ENCODE measurements at places on chromosomes 5 and 9. TPM values are rescaled to one million over a fixed set of nuclear protein-coding genes. Genes with fewer than 3 reads are reported as not detected.
A peak's percentile ranks its signal among the peaks of the same experiment; 100 is the strongest.

The UQCRQ gene
- 78.2 TPM for total RNA-seq

The CHD1 gene
- 42.0 TPM for total RNA-seq

The IRX2 gene
- total RNA-seq, result 11.3 TPM

The ZNG1C gene
- total RNA-seq, result 36.1 TPM

The ADGRD2 gene
- not detected for total RNA-seq

The LCN15 gene
- total RNA-seq, result not detected

The AIF1L gene
- 2.6 TPM for total RNA-seq

The CDC42SE2 gene
- 51.6 TPM for total RNA-seq

The SNCAIP gene
- not detected for total RNA-seq

The LCN9 gene
- total RNA-seq, result not detected

The CCL27 gene
- total RNA-seq, result not detected

The ANAPC2 gene
- total RNA-seq, result 23.2 TPM

The GRXCR2 gene
- not detected for total RNA-seq

The HAND1 gene
- not detected for total RNA-seq

The ANKRD31 gene
- total RNA-seq, result 0.26 TPM

The PCDHB12 gene
- total RNA-seq, result 0.13 TPM

DNA sequence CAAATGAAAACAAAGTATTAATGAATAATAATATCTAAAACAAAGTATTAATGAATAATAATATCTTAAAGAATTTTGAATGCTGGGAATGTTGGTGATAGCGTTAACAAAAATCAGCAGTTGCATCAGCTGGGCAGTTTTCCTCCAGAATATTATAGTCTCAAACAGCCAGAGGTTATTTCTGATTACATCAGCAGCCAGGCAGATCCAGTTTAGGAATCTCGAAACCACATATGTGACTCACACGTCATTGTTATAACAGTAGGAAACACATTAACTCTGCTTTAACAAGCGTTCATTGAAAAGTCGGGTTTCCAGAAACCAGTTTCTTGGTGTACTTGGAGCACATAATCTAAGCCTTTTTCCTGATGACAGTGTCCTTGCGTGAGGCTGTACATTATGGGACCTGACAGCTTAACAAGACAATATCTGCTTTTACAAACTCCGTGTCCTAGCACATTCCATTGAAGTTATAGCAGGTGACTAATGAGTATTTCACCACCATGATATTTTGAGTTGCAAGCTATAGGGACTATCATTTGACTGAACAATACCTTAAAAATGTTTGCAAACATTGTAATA is 559.5 kb upstream of the KLF4 start:
- peak; percentile 96 for DNase-seq

DNA sequence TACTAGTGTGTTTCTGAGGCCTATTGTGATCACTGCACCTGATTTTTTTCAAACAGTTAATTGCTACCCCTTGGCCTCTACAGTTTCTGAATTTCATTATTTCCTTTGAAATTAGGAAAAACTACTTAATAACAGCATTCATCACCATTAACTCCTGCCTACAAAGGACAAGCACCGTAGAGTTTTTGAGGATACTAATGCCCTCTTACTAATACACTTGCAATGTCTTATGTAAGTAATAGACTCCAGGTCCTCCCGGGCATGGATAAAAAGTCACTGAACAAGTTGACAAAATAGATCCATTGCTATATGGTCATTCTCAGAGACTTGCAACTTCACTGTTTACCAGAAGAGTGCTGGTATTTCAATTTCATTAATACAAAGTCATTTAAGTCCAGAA is 1172.5 kb downstream of the CDH12 start:
- peak; percentile 51 for DNase-seq

- no peak for DNase-seq
Measured at GRCh38 chr9:20271096-20271495, 351.2 kb downstream of the MLLT3 start.

GRCh38 chr5:6783787-6784186 is 70.6 kb downstream of the TENT4A start:
- DNase-seq, result no peak

DNA sequence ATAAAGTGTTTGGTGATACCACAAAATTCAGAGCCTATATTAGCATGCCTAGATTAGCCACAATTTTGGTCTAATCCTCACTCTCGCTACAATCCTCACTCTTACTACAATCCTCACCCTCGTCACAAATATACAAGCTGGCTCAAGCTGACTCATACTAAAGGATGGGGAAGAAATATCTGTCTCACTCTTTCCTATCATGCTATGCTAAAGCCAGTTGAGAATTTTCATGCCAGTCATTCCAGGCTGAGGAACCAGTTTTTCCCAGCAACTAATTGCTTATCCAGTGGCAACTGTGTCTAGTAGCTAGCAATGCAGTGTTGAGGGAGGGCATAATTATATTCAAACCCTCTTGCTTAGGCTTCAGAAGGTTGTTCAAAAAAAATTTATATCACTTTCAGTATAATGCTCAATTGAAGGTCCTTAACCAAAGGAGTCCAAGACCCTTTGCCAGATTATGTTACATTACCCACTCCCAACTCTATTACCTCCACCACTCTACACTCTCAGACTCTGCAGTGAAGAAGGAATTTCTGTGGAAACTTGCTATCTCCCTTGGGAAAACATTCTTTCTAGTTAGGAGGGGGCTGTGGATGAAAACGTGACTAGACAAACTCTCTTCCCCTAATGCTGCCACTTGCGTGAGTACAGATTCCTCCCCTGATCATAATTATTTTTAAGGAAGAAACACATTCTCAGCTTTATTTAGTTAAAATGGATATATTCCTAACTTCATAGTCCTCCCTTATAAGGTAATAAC is 810.3 kb upstream of the ACO1 start:
- peak; percentile 79 for DNase-seq

DNA sequence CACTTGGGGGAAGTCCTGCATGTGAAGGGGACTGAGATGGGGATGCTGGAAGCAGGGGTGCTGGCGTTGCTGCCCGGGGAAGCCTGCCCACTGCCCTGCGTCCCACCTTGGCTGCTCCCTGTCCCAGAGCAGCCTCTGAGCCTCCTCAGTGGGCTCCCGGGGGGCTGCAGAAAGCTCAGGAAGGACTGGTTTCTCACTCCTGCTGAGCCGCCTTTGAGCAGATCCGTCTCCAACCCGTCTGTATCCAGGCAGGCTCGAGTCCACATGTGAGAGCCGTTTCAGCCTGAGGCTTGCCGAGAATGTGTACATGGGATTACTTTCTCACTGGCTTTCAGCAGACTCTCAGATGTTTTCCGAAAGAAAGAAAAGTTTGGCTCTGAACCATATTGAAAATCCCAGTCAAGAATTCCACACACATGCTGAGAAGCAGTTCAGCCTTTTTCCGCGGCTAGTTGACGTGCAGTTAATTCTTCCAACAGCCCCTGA is 95.3 kb upstream of the COL5A1 start:
- DNase-seq, result no peak

GRCh38 chr5:153938191-153938842 is 100.4 kb downstream of the FAM114A2 start:
- no peak for DNase-seq

GRCh38 chr9:89853931-89854330 is 249.1 kb downstream of the GADD45G start:
- no peak for DNase-seq

GRCh38 chr5:124936626-124936933 is 190.1 kb upstream of the ZNF608 start:
- no peak for DNase-seq

GRCh38 chr5:74055486-74056106 is 429.6 kb downstream of the ARHGEF28 start:
- DNase-seq, result no peak

GRCh38 chr9:89036891-89037290 is 45.6 kb downstream of the S1PR3 start:
- DNase-seq, result no peak

DNA sequence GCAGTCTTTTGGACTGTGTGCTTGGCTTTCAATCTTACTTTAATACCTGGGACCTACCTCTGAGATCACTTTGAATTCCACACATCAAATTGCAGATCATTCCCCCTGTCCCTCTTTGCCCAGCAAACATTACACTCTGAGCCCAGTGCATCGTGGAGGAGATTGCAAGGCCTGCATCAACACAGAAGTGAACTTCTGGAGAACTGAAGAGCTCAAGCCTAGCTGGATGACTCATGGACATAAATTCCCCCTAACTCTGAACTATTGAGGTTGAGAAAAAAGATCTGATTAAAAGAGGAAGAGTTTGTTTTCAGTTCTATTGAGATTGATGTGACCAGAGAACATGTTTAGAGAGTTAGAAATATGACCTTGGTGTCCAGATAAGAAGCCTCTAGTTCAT is 316.0 kb upstream of the DMAC1 start:
- no peak for DNase-seq

DNA sequence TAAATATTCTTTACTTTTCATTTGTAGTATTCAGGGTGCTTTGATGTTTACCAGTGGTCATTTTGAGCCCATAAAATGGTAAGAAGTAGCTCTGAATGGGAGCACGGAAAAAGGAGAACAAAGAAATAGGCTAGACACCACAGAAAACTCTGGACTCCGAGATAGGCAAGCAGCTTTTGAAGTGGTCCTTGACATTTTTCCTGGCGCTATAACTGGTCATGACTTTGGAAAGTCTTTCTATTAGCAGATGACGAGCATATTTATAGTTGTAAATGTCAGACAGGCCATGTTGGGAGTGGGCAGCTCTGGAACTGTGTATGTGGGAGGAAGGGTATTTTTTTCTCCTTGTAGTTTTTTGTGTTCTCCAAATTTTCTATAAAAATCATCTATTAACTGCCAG is 126.1 kb upstream of the POC5 start:
- no peak for DNase-seq

DNA sequence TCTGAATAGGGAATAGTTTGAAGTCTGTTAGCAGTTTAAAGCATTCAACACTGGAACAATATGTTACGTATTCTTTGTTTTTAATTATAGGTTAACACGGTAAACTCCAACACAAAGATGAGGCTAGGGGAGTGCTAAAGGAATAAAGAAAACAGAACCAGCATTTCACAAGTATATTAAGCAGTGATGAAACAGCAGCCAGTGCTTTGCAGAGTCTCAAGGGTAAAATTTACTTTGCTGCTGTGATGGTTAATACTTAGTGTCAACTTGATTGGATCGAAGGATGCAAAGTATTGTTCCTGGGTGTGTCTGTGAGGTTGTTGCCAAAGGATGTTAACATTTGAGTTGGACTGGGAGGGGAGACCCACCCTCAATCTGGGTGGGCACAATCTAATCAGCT is 30.0 kb upstream of the GSN start:
- no peak for DNase-seq

GRCh38 chr9:89625721-89626687 is 21.2 kb downstream of the GADD45G start:
- no peak for DNase-seq

GRCh38 chr9:27990524-27990923 is 417.2 kb upstream of the C9orf72 start:
- DNase-seq, result no peak

GRCh38 chr5:82156874-82157273 is 121.3 kb downstream of the RPS23 start:
- no peak for DNase-seq

- DNase-seq, result no peak
Measured at GRCh38 chr5:129978270-129978669, 74.0 kb downstream of the CHSY3 start.

DNA sequence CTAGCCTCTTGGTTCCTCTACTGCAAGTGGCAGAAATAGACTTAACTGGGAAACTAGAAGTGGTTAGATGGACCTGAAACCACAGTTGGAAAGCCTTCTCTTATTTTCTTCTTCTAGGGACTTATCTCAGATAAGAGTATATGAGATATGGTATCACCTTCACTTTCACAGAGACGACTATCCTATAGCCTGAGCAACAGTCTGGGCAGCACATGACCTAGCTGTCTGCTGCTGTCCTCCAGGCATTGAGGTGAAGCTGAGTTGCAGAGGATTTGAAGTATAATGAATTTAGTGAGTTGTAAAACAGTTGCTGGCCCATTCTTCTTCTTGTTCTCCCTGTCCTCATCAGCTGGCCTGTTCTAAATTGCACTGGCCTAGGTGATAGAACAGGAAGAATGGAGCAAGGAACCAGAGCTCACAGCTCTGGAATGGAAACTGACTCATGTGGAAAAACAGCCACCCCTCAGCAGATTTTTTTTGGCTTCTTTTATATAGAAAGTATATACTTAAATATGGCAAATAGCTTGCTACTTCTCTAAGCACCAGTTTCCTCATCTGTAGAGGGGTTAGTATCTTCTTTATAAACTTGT is 27.8 kb downstream of the RECK start:
- DNase-seq, result peak; percentile 46

DNA sequence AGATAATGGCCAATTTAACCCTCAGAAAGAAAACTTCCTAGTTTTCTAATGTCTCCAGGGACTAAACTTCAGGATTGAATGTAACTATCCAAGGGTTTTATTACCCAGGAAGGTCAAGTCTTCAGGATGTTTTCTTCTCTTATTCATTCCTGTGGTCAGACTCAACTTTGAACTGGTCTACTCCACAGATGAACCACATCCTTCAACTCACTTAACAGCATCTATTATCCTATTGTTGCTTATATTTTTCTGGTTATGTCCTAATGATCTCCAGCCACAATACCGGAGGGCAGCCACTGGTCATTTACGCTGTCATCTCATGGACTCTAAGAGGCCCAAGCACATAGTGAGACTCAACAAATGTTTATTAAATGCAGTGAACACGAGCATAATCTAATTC is 47.2 kb upstream of the LIFR start:
- no peak for DNase-seq

GRCh38 chr9:37406603-37407401 is 15.7 kb upstream of the GRHPR start:
- DNase-seq, result no peak

GRCh38 chr5:165565911-165566310 is 2060.5 kb downstream of the MAT2B start:
- DNase-seq, result no peak

GRCh38 chr5:71839096-71839884 is 120.2 kb downstream of the CARTPT start:
- DNase-seq, result no peak

DNA sequence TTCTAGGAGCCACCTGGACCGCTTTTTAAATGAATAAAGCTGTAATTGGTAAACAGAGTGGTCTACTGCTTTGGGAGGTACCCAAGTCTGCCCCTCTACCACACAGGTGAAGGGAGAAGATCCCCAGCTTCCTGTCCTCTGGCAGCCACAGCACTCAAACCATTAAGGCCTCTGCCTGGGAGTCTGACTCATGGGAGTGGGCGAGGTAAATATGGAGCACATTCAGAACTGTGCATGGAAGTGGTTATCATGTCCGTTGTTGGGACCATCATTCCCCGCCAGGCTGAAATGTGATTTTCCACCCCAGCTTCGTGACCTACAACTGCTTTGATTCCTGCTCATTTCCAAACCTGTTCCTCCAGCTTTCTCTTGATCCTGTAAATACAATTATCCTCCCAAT is 59.5 kb upstream of the ALDH1B1 start:
- peak; percentile 41 for DNase-seq

GRCh38 chr5:117473165-117473564 is 898.5 kb upstream of the SEMA6A start:
- no peak for DNase-seq

GRCh38 chr9:91162784-91163443 is 198.8 kb downstream of the AUH start:
- DNase-seq, result peak; percentile 29

DNA sequence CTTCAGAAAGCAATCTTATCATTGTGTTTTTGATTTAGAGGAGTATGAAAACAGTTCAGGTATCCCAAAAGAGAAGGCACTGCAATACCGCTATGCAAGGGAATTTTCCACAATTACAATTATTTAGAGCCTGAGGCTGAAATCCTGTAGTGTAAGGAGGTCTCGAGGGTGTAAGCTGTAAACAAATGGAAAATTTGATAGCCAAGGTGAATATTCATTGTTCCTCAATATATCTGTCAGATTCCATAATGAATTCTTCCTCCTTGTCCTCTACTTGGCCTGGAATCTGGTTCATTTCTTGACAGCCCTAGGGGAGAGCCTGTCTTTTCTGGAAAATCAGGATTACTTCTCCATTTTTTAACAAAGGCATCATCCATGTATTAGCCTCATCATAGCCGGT is 63.1 kb upstream of the SMARCA2 start:
- no peak for DNase-seq

Measured in bronchial epithelial cell (primary cell).